ENCODE measurements at places on chromosomes 11 and 22. TPM values are rescaled to one million over a fixed set of nuclear protein-coding genes. Genes with fewer than 3 reads are reported as not detected.

DNA sequence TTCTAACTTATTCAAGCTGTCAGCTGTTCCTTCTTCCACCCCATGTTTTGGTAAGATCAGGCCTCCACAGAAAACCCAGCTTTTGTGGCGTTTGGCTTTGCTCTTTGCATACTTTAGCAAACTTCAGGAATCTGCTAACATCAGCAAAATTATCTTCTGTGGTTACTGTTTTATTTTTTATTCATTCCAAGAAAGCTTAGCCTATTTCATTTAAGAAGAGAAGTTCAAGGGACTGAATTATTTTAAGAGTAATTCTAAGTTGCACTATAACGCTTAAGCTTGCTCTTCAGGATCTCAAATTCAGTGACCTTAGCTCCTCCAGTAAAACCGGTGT is 1.1 kb downstream of the JHY start:
- no peak for DNase-seq

DNA sequence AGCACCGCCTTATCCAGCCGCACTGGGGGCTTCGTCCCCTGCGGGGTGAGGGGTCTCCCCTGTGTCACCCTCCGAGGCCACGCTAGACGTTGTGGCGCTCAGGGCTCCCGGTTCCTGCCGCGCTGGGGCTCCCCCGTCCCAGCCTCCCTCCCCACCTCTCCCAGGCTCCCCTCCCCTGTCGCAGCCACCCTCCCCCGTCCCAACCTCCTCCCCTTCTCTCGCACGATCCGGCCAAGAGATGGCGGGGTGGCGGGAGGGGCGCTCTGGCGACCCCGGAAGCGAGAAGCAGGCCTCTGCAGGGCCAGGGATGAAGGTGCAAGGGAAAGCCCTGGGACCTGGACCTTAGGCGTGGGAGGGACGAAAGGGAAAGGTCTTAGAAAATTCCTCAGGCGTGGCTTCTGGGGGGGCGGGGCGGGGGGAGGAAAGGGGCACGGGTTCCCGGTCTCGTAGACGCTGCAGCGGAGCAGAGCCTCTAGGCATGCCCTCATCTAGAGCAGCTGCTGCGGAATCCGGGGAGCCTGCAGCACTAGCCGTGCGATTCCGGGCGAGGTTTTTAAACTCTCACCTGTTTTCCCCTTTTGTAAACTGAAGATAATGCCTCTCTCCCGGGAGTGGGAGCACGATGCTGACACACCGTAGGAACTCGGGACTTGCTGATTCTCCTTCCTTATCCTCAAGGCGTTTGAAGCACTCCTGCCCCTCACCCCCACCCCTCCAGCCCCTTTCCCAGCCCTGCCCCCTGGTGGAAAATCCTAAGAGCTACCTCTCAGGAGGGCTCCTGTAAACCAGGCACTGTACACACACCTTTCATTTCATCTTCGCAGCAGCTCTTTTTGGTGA is 14.4 kb downstream of the KCNJ5 start:
- DNase-seq = peak; percentile 56

- no peak for DNase-seq
Observed at GRCh38 chr11:76738618-76739240, 44.4 kb upstream of the TSKU start.

GRCh38 chr11:74403607-74404321 is 5.5 kb upstream of the PGM2L1 start:
- no peak for DNase-seq

- no peak for DNase-seq
Observed at GRCh38 chr22:19819208-19819910, 35.3 kb downstream of the GNB1L start.

DNA sequence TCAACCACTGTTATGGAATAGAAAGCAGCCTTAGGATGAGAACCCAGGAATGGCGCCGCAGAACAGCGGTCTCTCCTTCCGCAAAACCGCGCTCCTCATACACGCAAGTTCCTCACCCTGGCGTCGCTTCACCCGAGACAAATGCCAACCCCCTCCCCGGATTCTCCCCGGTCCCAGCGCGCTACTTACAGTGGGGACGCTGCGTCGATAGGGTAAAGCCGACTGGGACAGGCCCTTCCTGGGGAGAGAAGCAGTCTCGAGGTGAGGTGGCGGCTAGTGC is 287 bp downstream of the RPS13 start:
- DNase-seq = no peak

GRCh38 chr11:35654711-35655110 is 7.9 kb upstream of the TRIM44 start:
- DNase-seq = no peak

DNA sequence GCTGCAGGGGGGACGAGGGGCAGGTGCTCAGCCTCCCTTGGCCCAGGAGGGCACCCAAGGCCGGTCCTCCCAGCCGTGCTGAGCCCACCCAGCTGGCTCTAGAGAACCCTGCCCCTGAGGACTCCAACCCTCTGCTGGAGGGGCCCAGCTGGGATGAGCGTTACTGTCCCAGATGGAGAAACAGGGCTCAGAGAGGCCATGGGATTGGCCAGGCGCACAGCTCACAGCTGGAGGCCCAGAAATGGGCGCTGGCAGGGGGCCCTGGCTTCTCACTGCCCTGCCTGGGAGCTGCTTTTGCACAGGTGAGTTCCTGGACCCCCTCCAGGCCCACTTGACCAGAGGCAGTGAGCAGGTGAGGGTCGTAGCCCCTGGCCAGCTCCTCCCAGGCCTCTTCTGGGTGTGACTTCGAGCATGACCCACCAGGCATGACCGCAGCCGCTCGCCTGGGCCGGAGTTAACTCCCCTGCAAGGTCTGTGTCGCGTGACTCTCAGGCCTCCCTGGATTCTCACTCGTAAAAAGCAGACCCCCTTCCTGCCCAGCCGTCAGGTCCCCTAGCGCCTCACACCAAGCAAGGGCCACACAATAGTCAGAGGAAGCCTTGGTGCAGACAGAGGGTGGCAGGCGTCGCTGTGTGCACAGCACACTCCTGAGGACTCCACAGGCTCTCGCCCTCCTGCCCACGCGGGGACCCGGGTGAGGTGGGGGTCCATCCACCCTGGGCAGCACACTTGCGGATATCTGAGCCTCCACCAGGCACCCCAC is 19.7 kb upstream of the IL17REL start:
- DNase-seq = no peak

GRCh38 chr11:107834995-107835394 is 23.6 kb downstream of the SLC35F2 start:
- no peak for DNase-seq

GRCh38 chr11:108663154-108663877 is 1.6 kb upstream of the DDX10 start:
- no peak for DNase-seq

GRCh38 chr11:103035791-103036434 is 56.0 kb downstream of the DCUN1D5 start:
- DNase-seq = peak; percentile 76

- peak; percentile 81 for DNase-seq
Observed at GRCh38 chr22:46619830-46620501, at the start of gene GRAMD4. Gene GRAMD4 (plus strand): TSS chr22:46620386. CDS start chr22:46626800, 6,414 bp downstream.

The MFNG gene
- total RNA-seq = 0.37 TPM

The TTC28 gene
- total RNA-seq = 5.8 TPM

The PRG3 gene
- not detected for total RNA-seq

The IL18 gene
- 0.71 TPM for total RNA-seq

The LINC01488 gene
- 3.6 TPM for total RNA-seq

The TTC17 gene
- total RNA-seq = 80.7 TPM
